Astrocyte of the cerebellum (primary cell): ENCODE measurements at places on chromosomes 4 and X.

DNA sequence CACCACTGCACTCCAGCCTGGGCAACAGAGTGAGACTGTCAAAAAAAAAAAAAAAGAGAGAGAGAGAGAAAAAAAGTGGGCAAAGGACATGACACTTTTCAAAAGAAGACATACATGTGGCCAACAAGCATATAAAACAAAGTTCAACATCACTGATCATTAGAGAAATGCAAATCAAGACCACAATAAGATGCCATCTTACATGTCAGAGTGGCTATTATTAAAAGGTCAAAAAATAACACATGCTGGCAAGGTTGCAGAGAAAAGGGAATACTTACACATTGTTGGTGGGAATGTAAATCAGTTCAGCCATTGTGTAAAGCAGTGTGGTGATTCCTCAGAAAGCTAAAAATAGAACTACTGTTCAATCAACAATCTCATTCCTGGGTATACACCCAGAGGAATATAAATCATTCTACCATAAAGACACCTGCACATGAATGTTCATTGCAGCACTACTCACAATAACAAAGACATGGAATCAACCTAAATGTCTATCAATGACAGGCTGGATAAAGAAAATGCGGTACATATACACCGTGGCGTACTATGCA is 94.9 kb upstream of the TRIM2 start:
- DNase-seq, result no peak

GRCh38 chr4:7983296-7983695 is 43.6 kb upstream of the AFAP1 start:
- DNase-seq, result no peak

DNA sequence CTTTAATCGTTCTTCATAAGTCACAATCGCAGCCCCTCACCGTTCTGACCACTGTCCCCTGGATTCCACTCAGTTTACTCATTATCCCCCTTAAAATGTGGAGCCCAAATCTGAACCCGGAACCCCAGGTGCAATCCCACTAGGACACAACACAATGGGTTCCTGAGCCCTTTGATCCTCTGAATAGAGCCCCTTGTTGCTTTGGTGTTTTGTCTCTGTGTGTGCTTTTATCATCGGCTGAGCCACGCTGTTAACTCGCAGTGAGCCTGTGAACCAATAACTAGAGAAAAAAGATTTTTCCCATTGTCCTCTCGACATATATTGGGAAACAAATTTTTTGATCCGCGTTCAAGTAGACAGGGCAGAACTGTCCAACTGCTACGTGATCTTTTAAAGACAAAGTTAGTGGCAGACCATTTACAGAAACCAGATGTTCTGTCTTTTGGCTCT is 617 bp upstream of the PDHA1 start:
- DNase-seq, result no peak

DNA sequence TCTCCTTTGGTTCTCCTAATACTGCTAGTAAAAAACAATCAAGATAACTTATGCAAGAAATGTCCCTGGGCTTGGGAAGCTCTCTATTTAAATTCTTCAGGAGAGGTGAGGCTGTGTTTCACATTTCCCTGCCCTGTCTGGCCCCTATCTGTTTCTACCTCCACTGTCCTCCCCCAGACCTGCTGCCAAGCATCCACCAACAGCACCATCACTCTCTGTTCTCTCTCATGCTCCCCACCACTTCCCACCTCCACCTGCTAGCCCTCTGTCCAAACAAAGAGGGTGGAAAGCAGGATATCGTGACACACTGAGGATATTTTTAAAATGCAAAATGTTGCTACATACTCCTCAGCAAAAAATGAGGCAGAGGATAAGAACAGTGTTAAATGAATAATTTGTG is 88.4 kb upstream of the NAP1L5 start:
- DNase-seq, result no peak

DNA sequence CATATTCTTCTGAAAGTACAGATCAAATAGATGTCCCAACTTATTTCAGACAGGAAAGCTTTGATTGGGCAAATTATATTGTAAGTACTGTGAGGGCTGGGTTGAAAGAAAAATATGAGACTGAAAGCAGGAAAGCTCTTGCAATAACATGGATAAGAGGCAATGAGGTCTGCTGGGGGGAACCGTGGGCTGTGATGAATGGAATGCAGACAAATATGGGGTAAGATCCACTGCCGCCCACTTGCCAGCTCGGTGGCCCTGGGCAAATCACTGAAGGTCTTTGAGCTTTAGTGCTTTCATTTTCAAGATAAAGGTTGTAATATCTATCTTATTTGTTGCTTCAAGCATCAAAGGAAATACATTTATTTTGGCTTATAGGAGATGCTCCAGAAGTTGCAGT is 51.0 kb downstream of the AGA start:
- no peak for DNase-seq

DNA sequence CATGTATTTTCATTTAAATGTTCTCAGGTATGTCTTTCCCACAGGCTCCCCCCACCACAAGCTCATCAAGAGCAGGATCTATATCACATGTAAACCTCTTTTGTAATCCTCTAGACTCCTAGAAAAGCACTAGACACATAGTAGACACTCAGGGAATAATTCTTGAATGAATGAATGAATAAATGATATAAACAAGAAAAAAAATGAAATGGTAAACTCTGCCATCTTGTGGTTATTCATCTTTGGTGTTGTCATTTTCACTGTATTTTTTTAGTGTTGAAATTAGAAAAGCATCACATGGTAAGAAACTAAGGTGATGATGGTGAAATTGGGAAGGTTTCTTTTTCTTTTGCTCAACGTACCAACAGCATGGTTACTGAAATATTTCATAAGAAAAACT is 34.2 kb upstream of the C1GALT1C1 start:
- DNase-seq, result no peak

GRCh38 chr4:143352720-143353119 is 16.0 kb downstream of the GAB1 start:
- DNase-seq, result no peak

- DNase-seq, result no peak
Observed at GRCh38 chr4:77193511-77194102, 36.6 kb downstream of the CCNG2 start.

- no peak for DNase-seq
Observed at GRCh38 chrX:45619290-45619689, 418.6 kb upstream of the DIPK2B start.

- no peak for DNase-seq
Observed at GRCh38 chr4:11343536-11343935, 85.2 kb downstream of the HS3ST1 start.

DNA sequence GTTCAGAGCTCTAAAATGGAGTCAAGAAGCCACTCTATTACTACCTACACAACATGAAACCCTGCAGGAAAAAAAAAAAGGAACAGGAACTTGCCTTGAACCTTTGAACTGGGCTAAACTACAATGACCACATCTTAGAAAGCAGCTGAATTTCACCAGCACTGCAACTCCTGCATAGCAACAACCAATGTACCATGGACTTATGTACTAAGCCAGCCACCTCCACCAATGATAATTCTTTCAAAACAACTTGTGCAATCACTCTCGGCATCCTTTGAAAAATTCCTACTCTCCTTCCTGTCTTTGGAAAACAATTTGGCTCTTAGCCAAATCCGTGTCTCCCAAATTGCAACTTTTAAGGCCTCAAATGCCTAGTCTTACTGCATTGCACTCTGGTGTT is 26.8 kb upstream of the FMR1 start:
- no peak for DNase-seq

GRCh38 chr4:102322736-102323135 is 22.5 kb downstream of the SLC39A8 start:
- no peak for DNase-seq

GRCh38 chr4:186904101-186904500 is 180.4 kb upstream of the FAT1 start:
- peak; percentile 43 for DNase-seq

GRCh38 chr4:152486429-152487389 is 49.2 kb downstream of the FBXW7 start:
- no peak for DNase-seq

- no peak for DNase-seq
Observed at GRCh38 chr4:62360156-62360545, 1160.0 kb downstream of the ADGRL3 start.

GRCh38 chr4:52142816-52143215 is 91.7 kb downstream of the SPATA18 start:
- no peak for DNase-seq

DNA sequence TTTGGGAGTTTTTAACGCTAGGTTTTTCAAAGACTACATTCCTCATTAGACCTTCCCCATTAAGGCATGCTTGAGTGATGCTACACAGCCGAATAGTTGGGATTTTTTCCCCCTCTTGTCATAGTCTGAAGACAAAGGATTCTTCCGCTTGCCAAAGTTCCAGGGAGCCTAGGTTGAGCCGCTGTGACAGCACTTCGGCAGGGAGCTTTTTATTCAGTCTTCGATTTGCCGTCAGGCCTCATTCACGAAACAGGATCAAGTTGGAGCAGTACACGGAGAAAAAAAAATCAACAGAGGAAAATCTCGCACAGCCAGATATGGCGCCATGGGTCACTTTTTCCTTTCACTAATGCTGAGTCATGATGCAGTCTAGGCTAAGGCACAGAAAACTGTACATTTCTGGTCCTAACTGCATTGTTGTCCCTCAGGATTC is 24.3 kb downstream of the SHROOM3 start:
- DNase-seq, result peak; percentile 95

DNA sequence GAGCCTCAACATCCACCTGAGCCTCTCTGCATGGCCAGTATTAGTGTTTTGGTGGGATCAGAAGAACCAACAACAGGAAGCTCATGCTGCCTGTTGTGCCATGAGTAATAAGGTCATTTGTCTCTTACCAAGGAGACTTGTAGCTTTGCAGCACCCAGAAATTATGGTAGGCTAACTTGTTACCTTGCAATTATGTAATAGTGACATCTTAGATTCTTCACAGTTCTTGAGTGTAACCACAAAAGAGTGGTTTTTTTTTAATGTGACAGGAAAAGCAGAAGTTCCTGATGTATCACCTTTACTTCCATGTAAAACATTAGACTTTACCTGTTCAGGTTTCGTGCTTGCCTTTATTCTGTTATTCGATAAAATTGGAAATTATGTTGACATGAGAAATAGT is 263.9 kb upstream of the CXXC4 start:
- DNase-seq, result no peak

GRCh38 chr4:20126906-20127305 is 124.8 kb upstream of the SLIT2 start:
- DNase-seq, result no peak

DNA sequence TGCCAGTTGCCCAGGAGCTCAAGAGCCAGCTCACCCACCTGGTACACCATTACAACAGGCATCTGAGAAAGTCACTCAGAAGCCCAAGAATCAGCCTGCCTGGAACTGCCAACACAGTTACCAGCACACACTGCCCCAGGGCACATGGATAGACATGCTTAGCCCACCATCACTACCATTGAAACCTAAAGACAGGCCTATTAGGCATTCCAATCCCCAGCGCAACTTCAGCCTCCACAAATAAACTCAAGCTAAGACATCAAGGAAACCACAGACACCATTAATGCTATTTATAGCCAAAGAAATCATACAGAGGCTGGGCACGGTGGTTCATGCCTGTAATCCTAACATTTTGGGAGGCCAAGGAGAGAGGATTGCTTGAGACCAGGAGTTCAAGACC is 42.3 kb downstream of the ATRX start:
- no peak for DNase-seq

- DNase-seq, result no peak
Observed at GRCh38 chr4:7040765-7041164, 2.4 kb upstream of the TADA2B start.

DNA sequence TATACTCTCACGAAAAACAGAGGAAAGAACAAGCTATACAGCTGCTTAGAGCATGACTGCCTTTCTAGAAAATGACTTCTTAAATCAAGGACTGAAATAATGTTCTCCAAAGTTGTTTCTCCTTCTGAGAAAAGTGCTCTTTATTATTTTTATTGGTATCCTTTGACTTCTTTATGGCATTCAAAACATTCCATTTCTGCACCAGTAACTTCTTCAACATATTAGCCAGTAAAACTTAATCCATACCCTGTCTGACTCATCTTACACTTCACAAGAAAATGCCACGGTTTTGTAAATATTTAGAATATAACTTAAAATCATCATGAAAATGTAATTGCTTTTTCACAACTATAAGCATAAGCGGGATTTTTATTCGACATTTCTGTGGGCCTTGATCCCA is 180.4 kb downstream of the NR3C2 start:
- DNase-seq, result peak; percentile 11

DNA sequence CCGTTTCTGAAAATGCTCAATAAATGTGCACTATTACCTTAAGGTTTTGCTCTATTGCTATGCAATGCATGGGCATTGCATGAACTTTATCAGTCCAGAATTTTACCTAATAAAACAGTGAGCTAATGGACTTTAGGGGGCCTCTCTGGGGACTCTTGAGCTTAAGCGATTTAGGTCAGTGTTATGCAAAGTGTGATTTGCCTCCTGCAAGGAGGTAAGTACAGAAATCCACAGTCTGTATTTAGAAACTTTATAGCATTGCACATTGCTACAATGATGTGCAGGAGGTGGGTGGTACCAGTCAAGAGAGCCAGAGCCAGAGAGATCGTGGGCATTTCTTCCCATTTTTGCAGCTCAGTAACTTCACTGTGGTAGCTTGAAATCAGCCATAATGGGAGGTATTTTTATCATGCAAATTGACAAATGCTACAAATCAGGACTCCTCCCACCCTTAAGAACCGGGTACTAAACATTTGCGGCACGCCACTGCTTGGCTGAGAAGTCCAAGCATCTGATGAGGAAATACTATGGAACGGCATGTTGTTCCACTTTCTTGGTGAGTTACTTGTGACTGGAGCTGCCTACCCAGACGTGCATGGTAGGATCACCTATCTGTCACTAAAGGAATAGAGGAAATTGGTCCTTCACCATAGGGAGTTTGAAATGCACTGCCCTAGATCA is 174.6 kb upstream of the PGRMC2 start:
- DNase-seq, result no peak

- no peak for DNase-seq
Observed at GRCh38 chr4:149248191-149248764, 567.4 kb downstream of the IQCM start.

DNA sequence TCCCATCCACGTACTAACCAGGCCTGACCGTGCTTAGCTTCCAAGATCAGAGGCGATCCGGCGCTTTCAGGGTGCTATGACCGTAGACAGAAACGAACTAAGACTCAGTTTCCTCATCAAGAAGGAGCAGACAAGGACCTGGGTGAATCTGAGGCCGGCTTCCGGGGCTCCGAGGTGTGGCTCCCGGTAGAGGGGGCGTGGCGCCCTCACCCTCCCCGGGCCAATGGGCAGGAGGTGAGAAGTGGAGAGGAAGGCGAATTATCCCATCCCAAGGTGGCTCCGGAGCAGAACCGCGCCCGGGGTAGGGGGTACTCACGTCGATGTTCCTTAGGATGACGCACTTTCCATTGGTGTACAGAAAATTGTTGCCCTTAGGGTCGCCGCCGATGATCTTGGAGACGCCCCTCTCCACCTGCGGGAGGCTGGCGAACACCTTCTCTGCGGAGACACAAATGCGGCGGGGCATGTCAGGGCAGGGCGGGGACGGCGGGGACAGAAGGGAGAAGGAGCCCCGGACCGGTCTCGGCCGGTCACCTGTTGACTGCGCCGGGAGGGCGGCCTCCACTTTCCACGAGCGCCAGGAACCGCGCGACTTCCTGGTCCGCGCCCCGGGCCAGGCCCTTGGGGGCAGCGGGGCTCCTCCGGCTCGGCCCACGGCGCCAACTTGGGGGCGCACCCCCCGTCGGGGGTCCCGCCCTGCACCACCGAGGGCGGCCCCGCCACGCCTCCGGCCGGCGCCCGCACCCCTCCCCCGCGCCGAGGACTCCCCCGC is 616 bp downstream of the WDR1 start:
- DNase-seq, result no peak

GRCh38 chrX:148024425-148025148 is 43.5 kb downstream of the FMR1NB start:
- DNase-seq, result no peak
